ENCODE measurements at places on chromosomes 3 and 15. TPM values are rescaled to one million over a fixed set of nuclear protein-coding genes. Genes with fewer than 3 reads are reported as not detected.

The WDR93 gene
- total RNA-seq: not detected

The FMN1 gene
- 123 TPM for total RNA-seq

The IQCF6 gene
- not detected for total RNA-seq

The LRTM1 gene
- not detected for total RNA-seq

The GTPBP8 gene
- total RNA-seq: 13.2 TPM

The ROPN1 gene
- not detected for total RNA-seq

The CLSTN2 gene
- 92.0 TPM for total RNA-seq

The GHSR gene
- not detected for total RNA-seq

The RAB7A gene
- total RNA-seq: 289 TPM

The BUB1B gene
- 2.7 TPM for total RNA-seq

The AMIGO3 gene
- not detected for total RNA-seq

The C3orf20 gene
- total RNA-seq: 1.0 TPM

Measured in dorsolateral prefrontal cortex (tissue), 122 donors.